ENCODE measurements at places on chromosomes 3 and 15.

GRCh38 chr3:55264919-55265318 lies 222.2 kb downstream of the WNT5A start:
- no peak for DNase-seq

GRCh38 chr15:74519311-74519710 lies 21.7 kb upstream of the ARID3B start:
- DNase-seq, result no peak

GRCh38 chr3:130609166-130609979 lies 92.4 kb downstream of the COL6A6 start:
- no peak for DNase-seq

DNA sequence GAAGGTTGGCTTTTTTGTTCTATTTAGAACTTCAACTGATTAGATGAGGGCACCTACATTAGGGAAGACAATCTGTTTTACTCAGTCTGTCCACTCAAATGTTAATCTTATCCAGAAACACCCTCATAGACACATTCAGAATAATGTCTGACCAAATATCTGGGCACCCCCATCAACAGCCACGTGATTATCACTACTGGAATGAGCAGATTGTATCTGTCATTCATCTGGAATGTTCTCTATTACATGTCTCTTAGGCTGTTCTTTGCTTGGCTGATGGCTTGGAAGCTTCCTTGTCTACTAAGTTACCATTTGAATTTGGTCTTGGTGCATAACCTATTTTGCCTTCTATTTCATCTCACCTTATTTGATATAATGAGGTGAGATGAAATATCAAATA lies 15.7 kb upstream of the LRRC58 start:
- DNase-seq, result no peak

DNA sequence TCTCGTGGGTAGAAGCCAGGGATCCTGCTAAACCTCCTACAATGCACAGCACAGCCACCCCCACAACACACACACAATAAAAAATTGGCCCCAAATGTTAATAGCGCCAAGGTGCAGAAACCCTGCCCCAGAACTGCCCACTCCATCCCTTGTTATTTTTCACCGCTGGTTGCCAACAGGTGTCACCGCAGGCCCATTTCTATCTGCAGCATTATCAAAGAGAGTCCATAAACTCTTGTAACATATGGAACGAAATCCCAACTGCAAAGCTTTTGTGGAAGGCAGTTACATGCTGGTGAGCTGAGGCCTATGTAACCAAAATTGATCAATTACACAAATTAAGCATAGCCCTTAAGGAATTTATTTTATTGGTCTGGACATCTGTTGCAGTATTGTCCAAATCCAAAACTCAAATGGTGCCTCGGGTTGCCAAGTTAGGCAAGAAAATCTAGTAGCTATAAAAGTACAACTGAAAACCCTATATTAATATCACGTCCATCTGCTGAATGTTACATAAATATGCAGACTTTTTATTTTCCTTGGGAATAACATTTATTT lies 66.2 kb downstream of the SAMMSON start:
- DNase-seq, result no peak

DNA sequence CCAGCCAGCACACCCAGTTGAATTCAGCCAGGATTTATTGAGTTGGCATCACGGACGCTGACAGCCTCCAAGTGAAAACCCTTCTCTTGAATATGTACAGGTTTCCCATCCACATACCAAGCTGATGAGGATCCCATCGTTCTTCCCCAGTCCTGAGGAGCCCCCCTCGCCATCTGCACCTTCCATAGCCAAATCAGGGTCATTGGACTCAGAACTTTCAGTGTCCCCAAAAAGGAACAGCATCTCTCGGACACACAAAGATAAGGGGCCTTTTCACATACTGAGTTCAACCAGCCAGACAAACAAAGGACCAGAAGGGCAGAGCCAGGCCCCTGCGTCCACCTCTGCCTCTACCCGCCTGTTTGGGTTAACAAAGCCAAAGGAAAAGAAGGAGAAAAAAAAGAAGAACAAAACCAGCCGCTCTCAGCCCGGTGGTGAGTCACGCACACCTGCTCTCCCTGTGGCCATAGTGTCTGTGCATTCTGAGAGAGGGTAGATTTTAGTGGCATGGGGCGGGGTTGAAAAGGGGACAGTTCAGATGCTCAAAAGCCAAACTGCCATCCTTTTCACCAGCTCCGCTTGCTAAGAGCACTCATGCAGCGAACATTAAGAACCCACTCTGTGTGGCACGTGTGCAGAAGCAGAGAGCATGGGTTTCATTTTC lies 51.2 kb downstream of the KLHL25 start:
- no peak for DNase-seq

DNA sequence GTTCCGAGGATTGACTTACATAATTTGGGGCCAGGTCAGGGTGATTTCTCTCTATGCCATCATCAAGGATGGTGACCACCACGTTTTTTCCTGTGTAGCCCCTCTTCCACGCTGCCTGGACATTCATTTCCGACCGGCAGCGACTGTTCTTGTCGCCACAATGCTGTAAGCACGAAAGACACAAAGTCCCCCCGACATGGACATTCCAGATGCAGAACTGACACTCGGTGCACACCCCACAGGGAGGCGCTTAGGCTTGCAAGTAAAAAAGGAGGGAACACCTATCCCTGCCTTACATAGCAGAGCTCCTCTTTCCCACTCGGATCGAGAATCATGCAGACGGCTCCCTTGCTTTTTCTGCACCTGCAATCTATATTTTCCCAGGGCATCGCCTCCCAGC lies 58.2 kb downstream of the PCSK6 start:
- no peak for DNase-seq

DNA sequence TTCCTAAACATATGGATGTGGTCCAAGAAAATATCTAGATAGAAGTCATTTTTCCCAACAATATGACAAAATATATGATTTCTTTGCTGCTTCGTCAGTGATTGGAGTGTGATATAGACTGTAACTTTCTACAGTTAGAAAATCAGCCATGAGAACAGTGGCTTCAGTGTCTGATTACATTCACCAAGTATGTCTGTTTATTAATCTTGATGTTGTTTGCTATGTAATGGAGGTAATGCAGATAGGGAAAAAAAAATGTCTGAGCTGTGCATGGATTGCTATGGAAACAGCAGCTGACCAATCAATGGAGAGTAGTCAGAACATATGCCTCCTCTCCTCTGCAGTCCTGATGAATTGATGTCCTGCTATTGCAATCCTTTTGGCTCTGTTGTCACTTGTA lies 72.3 kb upstream of the GAP43 start:
- DNase-seq, result no peak

DNA sequence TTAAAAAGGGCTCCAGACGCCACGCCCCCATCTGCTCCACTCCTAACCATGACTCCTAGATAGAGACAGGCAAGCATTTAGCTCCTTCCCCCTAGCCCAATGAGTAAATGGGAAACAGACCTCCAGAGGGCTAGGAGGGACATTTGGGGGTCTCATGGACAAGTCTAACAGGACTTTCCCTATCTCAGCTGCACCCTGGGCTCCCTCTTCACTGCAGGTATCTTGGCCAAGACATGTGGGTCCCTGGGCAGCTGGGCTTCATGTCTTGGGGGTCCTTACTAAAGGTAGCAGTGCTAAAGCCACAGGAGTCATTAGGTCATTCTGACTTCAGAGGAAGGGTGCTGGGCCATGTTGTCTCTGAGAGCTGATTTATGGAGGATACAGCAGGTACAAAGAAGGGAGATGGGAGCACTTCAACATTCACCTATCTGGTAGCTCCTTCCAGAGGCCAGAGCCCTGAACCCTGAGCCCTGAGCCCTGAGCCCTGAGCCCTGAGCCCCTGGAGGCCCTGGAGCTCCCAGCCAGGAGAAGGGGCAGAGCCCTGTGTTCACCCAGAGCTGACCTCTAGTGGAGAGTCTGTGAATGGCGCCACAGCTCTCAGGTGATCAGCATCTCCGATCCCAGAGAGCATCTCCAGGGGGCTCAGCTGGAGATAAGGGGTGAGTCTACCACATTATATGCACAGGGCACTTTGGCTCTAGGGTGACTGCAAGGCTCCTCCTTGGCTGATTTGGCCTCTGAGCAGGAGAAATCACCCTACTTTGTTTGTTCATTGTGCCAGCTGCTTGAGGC lies 40.1 kb upstream of the EPHB1 start:
- peak; percentile 16 for DNase-seq

DNA sequence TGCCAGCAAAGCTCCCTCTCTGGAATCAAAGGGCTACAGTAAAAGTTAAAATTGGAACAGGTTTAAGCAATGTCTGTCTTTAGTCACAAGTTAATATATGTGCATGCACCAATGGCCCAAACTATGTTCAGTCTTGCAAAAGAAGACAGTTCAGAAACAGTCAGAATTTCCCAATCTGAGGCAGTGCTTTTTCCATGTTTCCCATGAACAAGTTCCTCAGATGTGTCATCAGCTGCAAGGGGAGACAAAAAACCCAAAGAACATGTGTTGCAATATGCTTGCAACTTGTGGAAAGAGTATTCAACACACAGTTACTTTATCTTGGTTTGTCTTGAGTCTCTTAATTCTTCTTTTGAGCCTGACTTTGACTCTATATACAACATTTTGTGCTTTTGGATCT lies 148.4 kb downstream of the USP13 start:
- no peak for DNase-seq

DNA sequence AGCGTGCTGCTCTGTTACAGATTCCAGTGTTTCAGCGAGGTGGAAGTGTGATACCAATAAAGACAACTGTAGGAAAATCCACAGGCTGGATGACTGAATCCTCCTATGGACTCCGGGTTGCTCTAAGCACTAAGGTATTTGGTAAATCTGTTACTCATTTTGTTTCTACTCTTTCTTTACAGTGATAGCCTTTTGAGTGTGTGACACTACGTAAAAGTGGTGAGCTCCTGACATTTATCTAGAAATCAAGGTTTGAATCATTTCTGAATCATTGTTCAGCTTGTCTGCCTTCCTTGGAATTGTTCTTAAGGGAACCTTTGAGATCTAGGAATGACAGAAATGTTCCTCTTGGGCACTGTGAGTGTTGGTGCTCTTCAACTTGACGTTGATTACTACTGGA lies 11.2 kb upstream of the CAPN3 start:
- DNase-seq, result no peak

DNA sequence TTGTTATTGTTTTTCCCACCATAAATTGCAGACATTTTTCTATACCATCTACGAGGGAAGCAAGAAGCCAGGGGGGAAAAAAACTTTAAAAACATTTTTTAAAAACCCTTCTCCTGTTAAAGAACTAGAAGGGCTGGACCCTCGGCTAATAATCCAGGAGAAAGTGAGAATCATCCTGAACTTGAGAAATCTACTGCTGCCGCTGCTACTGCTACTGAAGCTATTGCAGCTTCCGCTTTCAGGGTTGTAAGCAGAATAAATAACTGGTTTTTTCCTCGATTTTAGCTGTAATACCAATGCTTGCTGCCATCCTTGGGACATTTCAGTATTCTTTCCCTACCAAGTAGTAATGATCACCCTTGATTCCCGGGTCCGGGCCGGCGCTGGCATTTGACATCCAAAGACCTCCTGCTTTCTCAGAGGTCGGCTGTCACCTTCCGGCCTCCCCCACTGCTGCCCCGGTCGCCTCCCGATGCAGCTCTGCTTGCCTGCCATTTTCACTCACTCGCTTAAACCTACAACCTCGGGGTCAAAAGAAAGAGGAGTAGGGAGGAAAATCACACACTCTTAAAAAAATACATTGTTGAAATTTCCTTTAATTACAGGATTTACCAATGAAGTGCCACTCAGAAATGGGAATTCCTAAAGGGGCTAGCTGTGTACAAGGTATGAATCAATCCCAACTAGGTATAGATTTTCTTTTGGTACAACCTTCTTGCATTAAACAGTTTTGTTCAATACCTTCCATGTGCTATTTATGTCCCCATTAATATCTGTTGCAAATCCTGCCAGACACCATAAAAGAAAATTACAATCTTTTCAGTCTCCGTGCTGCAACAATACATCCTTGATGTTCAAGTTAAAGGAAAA lies 674 bp upstream of the MECOM start:
- peak; percentile 69 for DNase-seq

GRCh38 chr3:127572735-127573134 lies 17.8 kb downstream of the TPRA1 start:
- no peak for DNase-seq

DNA sequence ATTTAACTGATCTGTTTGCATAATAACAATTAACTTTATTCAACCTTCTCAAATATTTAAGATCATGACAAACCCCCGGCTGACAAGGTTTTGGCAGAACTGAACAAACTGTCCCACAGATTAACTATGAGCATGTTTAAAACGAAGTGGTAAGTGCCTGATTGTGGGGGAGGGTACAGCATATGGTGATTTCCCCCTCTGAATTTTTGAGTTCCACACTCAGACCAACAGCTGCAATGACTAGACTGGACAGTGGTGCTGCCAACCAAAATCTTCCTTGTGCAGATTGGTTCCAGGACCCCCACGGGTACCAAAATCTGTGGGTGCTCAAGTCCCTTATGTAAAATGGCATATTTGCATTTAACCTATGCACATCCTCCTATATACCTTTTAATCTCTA lies 449.5 kb downstream of the SHQ1 start:
- DNase-seq, result no peak

DNA sequence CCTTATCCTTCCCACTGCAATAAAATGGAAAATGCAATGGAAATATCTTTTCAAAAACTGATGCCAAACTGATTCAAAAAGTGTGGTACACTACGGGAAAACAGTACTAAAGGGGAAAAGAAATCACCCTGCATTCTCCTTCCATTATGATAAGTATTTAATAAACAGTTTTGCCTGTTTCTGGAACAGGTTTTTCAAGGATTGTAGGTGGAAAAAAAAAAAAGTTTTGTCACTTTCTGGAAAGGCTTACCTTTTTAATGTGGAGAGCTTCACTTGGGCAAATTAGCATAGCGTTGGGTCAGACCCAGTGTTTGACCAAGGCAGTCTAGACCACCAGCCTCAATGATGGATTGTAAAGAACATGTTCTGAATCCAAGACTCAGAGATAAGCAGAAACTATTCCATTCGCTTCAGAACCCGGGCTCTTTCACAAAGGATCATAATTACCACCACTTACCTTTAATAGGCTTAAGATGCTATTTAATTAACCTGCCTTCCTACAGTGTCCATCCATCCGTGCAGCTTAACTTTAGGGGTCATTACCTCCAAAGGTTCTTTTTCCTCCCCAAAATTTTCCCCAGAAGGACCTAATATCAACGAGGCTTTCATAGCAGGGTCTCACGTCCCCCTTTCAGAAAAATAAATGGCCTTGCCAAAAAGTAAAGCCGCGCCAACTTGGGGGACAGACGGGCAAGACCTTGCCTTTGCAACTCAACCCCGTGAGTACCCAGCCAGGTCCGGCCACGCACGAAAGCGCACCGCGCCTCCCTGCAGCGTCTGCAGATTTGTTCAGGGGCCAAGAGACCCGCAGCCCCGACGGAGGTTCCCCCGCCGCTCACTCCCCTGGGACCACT lies 1.0 kb downstream of the DCBLD2 start:
- DNase-seq, result no peak

DNA sequence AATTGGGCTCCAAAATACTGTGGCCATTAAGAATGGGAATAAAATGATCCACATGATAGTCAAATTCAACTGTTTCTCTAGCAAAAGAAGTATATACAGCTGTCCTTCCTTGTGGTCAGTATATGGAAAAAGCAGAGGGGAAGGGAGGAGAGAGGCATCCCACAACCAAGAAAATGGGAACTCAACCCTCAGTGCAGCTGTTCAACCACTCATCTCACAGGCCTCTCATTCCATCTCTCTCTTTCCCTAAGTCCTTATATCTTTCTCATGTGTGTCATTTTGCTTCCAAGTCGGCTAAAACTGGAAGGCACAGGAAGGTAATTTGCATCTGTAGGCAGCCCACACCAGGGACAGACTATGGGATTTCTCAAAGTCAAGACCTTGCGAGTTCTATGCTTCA lies 27.5 kb downstream of the AVEN start:
- no peak for DNase-seq

All from HuH-7.5 (cell line).